ENCODE measurements at places on chromosomes 5 and 9.
A peak's percentile ranks its signal among the peaks of the same experiment; 100 is the strongest.

DNA sequence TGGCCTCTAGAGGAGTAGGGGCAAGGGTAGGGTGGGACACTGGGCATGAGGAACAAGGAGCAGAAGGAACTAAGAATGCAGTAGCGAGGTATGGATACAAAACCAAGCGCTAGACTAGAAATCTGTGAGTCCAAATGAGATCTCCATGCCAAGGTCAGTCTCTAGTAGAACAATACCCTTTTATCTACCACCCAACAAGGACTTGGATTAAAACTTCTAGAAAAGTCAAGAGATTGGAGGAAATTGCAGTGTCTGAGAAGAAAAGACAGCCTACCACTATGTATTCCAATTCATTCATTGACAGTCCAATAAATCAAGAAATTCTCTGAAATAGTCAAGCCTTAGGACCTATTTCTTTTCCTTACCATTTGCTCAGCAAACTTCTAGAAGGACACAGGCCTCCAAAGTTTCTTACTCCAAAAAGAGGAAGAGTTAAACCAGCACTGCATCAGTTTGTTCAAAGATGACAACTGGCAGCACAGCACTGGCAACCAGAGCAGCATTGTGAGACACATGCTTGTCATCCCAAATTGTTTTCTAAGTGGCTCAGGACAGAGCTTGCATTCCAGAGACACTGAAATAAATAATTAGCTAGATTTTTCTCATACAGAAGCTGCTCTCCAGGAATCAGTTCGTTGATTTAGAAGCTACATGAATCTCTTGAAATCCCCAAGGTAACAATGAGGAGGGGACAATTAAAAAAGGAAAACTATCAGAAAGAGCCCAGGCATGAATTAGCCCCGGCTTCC, 22.6 kb downstream of the ABCA1 start:
- DNase-seq = no peak

DNA sequence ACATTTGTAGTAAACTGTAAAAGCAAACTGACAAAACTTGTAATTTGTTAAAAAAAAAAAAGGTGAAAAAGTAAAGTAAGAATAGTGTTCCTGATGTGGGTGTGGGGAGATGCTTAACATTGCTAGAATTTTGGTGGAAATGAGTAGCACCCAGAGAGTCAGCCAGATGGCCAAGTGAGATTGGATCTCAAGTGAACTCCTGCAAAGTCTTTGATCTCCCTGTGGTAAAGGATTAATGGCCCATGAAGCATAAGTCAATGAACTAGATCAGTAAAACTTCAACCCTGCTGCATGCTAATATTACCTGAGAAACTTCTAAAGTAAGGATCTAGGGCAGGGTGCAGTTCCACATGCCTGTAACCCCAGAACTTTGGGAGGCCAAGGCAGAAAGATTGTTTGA, 19.0 kb upstream of the FAM169A start:
- DNase-seq = peak; percentile 34

- peak; percentile 85 for DNase-seq
These were observed 38.1 kb downstream of the MRPS27 start for GRCh38 chr5:72281764-72282499.

DNA sequence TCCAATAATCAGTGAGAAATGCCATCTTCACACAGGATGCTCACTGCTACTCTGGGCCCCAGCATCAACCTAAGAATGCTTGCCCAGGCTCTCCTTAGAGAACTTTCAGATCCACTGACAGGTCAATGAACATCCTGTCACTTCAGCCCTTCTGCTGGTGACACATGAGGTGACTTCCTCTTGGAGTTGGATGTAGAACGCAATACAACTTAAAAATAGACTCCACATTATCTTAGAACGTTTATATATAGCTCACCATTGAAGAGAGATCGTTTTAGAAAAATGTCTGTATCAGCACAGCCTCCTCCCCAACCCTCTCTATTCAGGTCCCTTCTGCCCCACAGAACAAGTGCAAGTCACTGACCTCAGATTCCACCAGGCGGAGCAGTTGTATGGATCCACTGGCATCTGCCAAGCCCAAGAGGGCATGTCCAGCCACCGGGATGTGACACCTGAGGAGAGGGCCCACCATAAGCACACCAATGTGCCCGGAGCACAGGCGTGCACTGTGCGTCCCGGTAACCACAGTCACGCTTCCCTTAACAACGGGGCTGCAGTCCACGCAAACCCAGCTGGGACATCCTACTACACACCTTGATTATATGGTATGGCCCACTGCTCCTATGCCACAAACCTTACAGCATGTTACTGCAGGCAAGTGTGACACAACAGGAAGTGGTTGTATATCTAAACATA, 2.9 kb downstream of the DPH7 start:
- DNase-seq = no peak

DNA sequence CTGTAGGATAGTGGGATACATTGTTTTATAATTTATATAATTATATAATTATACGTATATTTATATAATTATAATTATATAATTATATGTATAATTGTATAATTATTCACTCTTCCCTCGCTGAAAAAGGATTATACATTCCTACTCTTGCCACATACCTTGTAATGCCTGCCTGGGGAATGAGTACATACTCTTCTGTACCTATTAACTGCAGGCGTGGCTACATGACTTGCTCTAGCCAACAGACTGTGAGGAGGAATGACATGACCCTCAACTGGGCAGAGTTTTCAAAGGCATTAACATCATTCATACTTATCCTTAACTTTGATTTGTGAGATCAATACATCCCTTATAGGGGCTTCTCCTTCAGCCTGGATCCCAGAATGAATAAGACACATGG, 19.1 kb downstream of the ERMP1 start:
- DNase-seq = peak; percentile 51

GRCh38 chr9:121671612-121672155, 20.2 kb downstream of the DAB2IP start:
- DNase-seq = no peak

GRCh38 chr5:67451640-67452279, 255.2 kb upstream of the CD180 start:
- no peak for DNase-seq

GRCh38 chr5:141605523-141606277, 13.1 kb downstream of the DIAPH1 start:
- DNase-seq = no peak

- DNase-seq = no peak
These were observed 34.3 kb downstream of the ARL15 start for GRCh38 chr5:54276048-54276447.

DNA sequence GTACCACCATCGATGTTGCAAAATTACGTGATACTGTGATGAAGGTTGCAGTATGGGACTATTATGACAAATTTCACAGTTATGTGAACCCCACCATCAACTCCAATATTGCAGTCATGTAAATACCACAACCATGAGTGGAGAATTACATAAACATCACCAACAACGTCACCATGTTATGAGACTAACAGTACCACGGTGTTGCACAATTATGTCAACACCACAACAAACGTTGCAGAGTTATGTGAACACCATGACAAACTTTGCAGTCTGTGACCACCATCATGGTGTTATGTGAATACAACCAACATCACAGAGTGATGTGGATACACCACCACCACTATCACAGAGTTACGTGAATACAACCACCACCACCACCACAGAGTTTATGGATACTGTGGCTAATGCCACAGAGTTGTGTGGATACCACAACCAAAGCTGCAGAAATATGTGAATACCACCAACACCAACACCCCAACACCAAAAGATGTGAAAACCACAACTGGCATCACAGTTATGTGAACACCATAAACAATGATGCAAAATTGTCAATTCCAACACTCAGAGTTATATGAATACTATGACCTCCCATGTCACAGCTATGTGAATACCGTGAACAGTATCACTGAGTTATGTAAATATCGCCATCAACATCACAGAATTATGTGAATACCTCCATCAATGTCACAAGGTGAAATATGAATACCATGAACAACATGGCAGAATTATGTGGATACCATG, 62.4 kb downstream of the SHC3 start:
- DNase-seq = no peak

- no peak for DNase-seq
These were observed 96.7 kb upstream of the SEMA6A start for GRCh38 chr5:116671211-116671736.

GRCh38 chr9:86349271-86349670, 4.9 kb downstream of the TUT7 start:
- no peak for DNase-seq

- DNase-seq = no peak
These were observed 51.7 kb upstream of the TUT7 start for GRCh38 chr9:86405926-86406325.

DNA sequence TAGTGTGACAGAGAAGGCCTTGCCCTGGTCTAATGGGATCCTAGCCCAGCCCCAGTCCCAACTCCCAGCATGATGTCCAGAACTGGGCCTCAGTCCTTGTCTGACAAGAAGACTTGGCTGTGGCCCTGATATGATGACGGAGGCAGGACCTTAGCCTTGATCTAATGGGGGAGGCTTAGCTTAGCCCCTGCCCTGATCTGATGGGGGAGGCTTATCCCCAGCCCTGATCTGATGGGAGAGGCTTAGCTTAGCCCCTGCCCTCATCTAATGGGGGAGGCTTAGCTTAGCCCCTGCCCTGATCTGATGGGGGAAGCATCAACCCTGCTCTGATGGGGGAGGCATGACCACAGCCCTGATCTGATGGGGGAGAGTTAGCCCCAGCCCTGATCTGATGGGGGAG, 3.7 kb downstream of the PKN3 start:
- DNase-seq = no peak

GRCh38 chr9:112308588-112308987, 24.8 kb downstream of the PTBP3 start:
- no peak for DNase-seq

GRCh38 chr9:27117489-27118135, 8.6 kb downstream of the TEK start:
- DNase-seq = peak; percentile 8

DNA sequence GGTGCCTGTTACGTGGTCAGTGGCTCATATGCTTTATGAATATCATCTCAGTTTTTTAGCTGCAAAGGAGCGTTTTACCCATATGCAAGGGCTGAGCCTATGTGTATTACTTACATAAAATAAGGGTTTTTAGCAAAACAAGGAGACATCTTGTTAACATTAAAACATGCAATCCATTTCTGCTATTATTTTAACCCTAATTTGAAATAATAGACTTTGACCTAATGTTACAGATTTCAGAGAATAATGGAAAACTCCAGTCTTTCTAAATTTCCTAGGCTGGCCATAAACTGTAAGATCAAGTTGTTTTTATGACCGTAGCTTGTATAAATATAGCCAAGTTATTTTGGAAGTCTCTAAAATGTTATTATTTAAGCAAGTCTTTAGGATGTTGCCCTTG, 121.1 kb upstream of the SEMA6A start:
- no peak for DNase-seq

GRCh38 chr9:90073186-90073945, 468.6 kb downstream of the GADD45G start:
- DNase-seq = no peak

DNA sequence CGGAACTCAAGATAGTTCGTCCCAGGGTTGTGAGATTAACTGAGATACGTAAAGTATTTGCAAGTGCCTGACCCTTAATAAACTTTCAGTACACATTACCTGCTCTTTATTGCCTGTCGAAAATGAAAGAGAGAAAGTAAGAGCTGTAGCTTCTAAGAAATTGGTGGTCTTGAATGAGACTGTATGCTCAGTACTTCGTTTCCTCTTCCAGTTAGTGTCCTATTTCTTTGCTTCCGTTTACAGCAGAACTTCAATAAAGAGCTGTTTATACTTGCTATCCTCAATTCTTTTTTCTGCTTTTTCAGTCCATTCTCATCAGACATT, 534 bp downstream of the SRFBP1 start:
- DNase-seq = peak; percentile 8

GRCh38 chr5:134132372-134133187, 18.1 kb downstream of the TCF7 start:
- no peak for DNase-seq

DNA sequence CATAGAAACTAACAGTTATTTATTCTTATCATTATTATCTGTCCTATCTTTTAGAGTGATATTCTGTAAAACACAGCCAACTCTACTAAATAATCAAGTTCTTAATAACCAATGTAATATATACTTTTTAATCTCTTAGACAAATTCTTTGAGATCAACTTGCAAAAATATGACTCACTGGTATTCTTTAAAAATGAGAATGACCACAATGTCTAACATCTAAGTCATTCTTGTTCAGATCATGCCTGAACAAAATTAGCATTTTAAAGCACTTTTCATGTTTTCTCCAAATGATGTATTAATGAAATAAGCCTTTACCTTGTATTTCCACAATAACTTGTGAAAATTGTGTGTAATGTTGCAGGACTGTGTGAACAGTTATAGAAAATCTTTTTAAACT, 356.9 kb upstream of the RGMB start:
- no peak for DNase-seq

DNA sequence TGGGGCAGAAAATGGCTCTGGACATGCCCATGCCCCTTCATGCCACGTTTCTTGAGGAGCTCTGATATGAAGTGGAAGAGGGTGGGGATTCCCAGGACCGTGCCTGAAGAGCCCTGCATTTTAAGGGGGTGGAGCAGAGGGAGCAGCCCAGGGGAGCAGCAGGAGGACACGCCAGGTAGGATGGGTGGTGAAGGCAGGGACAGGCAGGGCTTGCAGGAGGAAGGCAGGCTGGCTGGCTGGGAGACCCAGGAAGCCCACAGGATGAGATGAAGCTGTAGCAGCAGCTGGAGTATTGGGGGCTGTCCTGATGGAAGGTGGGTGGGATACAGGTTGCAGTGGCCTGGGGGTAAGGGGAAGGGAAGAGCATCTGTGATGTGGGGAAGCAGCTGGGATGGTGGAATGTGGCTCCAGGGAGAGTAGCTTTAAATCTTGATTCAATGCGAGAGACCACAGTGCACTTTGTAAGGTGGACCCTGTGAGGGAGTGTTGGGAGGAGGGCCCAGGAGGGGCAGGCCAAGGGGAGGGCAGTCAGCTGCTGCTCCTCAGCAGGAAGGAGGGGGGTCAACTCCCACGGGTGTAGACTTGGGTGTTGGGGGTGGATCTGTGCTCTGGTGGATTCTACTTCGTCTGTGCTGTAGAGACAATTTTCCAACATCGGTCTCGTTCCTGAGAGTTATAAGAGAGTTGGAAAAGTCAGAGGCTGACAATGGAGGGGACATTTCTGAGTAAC, 242.6 kb upstream of the IRX4 start:
- no peak for DNase-seq

DNA sequence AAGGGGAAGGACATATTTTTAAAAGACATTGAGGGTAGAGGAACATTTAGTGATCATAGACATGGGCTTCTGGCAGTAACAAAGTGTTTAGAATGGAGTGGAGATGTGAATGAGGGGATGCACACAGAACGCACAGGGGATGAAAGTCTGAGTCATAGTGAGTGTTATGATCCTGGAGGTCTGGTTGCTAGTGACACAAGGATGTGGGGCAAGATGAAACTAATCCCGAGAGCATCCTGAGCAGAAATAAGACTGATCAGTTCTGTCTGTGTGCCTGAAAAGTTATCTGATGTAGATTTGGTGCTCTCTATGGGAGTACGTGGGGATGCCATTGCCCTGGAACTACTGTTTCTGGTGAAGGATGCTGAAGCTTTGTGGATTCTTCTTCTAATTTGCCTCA, 141.1 kb downstream of the CHSY3 start:
- DNase-seq = no peak

Data from LoVo (cell line).